CD4-positive, alpha-beta memory T cell (primary cell): ENCODE measurements at places on chromosomes 5 and 9.

- no peak for DNase-seq
These were observed 21.8 kb upstream of the NKX2-5 start for GRCh38 chr5:173256800-173257199.

GRCh38 chr5:149504677-149505076, 46.6 kb downstream of the CSNK1A1 start:
- DNase-seq, result no peak

- no peak for DNase-seq
These were observed 29.0 kb downstream of the TENT4A start for GRCh38 chr5:6742081-6742758.

DNA sequence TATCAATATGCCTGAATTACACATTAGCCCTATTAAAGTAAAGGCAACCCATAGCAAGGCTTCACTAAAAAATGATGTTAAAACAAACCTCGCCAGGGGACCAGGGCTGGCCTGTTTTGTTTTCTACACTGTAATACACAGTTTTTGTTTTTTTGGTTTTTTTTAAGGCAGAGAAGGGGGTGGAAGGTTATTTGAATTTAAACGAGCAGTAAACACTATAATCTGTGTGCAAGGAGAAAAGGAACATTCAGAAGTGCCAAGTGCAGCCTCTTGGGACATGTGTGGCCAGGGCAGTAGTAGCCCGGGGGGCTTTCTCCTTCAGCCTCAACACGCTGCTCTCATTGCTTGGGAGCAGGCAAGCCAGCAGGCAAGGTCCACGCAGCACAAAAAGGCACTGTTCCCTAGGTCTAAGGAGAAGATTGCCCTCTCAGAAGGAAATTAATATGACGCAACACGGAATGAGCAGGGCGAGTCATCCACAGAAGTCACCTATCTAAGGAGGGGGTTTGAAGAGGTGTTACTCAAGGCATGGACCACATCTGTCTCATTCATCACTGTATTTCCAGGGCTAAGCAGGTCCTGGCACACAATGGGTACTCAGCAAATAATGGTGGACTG, 16.2 kb downstream of the SIL1 start:
- DNase-seq, result no peak

- no peak for DNase-seq
These were observed 139.5 kb downstream of the RGS3 start for GRCh38 chr9:113603048-113603375.

DNA sequence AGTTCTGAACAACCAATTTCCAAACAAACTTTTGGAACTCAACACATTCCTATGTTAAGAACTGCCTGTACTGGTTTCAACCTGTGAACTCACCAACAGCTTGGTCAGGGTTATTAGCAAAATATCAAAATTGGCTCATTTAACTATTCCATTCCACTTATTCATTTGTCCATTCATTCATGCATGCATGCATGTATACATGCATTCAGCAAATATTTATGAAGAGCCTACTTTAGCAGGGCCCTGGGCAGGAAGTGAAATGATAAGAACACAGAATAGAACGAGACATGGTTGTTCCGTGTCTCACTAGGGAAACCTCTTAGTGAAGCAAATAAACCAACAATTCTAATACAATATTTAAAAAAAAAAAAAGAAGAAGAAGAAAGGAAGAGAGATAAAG, 107.4 kb downstream of the GLIS3 start:
- DNase-seq, result no peak

DNA sequence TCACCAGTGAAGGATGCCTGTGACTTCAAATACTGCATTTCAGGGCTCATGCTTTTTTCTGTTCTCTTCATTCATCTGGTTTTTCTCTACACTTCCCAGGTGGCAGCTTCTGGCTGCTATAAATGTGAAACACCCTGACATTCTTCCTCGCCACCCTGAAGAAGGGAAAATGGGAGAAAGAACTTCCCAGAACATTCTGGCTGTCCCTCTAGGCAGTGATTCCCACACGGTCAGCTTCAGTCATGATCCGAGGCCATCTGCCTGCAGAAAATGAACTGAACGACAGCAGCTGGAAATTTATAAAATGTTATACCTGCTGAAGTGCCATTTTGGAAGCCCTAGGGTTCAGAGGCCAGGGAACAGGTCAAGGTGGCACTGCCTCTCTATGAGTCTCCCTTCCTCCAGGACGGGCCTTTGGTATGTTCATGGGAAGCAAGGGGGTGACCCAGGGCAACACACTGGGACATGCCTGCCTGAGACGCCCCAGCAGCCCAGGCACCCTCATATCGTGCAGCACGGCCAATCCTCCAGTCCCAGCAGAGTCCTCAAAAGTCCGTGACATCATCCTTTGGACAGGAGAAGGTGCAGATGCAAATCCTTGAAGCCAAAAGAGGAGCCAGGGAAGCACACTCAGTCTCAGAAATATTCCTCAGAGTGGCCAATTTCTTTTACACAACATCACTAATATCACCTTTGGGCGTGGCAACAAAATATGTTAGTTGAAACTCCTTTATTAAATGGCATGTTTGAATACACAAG, 107.1 kb downstream of the SEMA5A start:
- no peak for DNase-seq
